Smooth muscle cell of the brain vasculature (primary cell): ENCODE measurements at places on chromosomes 11 and 22.

GRCh38 chr11:116890193-116890592 lies 52.8 kb upstream of the APOA1 start:
- no peak for DNase-seq

DNA sequence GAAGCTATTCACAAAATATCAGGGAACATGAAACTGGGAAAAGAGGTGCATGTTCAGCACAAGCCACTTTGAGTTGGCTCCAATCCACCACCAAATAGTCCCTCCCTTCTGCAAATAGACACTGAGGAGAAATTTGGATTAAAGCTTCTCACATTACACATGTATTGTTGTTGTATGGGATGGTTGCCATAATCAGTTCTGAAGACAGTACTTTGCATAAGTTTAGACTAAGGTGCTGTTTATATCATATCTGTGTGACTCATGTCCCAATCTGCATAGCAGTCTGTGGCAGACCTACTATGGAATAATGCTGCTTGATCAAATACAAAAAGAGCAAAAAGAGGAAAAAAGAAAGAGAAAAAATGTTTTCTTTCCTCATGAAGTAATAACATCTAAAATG lies 376.7 kb upstream of the DDI1 start:
- no peak for DNase-seq

DNA sequence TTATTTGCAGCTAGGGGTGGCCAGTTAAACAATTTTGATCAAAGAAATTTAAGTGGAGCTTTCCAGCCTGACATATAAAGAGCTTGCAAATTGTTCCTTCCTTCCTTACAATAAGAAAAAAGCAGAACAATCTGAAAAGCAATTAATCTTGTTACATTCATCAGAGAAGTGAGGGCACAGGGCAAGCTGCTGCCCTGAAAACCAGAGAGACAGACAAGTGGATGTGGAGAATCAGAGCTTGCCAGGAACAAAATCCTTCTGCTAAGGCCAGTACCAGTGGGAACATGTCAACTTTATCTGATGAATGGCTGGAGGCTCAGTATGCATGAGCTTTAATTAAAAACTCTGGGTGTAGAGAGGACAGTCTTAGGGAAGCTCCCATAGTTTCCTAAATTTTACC lies 8.8 kb downstream of the CCDC179 start:
- DNase-seq = no peak

- no peak for DNase-seq
Observed at GRCh38 chr22:37827056-37827455, 3.9 kb downstream of the GALR3 start.

- no peak for DNase-seq
Observed at GRCh38 chr11:2666401-2666741, 33.4 kb downstream of the KCNQ1OT1 start.

DNA sequence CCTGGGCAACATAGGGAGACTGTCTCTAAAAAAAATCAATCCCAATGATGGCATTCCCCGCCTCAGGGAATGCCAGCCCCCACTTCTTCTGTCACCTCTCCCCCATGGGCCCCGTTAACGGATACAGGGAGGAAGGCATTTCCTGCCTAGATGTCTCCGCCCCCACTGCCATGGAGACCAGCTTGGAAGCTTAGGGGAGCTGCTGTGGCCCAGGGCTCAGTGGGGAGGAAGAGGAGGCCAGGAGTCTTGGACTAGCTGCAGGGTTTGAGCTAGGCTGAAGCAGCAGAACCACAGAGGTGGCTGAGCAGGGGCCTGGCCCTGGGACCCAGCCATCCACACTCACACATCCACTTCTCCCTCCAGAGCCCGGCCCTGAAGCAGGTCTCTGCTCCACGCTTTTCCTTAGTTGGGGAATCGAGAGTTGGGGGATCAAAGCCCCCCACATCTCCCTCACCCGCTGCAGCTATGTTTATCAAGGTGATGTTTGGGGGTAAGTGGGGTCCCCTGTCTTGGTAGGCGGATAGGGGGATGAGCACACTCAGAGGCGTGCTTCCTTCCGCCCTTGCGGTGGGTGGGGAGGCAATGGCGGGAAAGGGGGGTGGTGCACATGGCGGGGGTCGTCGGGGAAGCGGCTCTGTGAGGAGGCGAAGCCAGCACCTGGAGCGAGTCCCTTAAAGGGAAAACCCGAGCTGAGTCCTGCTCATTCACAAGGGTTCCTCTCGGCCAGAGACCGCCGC lies at the start of gene C22orf15:
Gene C22orf15, plus strand, starts transcription at position 149 of the 737 bp plus-strand sequence. Its CDS starts 317 bp downstream, at position 466.
- DNase-seq = no peak

- no peak for DNase-seq
Observed at GRCh38 chr22:26127126-26127525, 42.1 kb upstream of the SEZ6L start.

DNA sequence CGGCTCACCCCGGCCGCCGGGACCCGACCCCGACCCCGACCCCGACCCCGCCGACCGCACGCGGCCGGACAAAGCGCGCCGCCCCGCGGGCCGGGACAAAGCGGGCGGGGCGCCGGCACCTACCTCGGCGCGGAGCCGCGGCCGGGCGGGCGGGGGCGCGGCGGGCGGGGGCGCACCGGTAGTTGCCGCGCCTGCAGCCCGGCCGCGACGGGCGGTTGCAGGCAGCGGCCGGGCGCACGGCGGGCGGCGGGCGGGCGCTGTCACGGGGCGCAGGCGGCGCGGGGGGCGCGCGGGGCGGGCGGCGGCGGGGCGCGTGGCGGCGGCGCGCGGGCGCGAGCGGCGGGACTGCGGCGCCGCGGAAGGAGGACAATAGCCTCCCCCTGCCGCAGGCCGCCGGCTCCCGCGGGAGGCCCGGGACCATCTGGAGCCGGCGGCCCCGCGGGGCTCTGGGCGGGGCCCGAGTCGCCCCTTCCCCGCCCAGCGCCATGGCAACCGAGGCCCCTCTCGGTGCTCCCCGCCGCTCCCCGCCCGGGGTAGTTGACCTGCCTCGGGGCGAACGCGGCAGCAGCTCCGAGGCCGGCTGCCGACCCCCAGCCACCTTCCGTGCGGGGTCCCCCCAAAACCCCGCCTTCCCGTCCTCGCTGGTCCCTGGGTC lies 851 bp downstream of the SPTBN2 start:
- DNase-seq = no peak

- DNase-seq = no peak
Observed at GRCh38 chr22:27431896-27432295, 369.7 kb downstream of the MN1 start.

DNA sequence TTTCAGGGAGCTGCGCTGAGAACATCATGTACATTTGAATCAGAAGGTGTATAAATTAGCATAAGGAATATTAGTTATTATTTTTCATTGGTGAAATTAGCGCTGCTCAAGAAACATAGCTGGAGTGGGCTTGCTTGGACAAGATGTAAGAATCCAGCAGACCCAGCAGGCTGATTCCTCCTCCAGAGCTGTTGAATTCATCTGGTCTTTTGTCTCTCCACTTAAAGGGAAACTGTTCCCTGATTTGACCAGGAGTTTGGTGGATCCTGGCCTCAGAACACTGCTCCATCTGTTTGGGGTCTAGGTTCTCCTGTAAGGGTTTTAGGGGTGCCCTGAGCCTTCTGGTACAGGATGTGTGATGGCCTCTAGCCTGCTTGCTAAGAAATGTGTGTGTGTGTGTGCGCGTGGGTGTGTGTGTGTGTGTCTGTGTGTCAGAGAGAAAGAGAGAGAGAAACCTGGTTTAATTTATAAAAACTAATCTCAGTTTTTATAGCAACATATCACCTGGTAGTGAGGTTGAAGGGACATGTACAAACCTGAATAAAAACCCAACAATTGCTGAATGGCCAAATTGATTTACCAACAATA lies 8.3 kb upstream of the SORL1 start:
- no peak for DNase-seq

- no peak for DNase-seq
Observed at GRCh38 chr11:15815246-15816195, 540.8 kb downstream of the SOX6 start.

GRCh38 chr11:113951537-113951936 lies 23.4 kb upstream of the HTR3A start:
- no peak for DNase-seq

GRCh38 chr11:108593214-108593922 lies at the start of gene EXPH5:
Gene EXPH5 (minus strand): TSS chr11:108593768. CDS start chr11:108593536, 232 bp downstream.
- DNase-seq = peak; percentile 12

DNA sequence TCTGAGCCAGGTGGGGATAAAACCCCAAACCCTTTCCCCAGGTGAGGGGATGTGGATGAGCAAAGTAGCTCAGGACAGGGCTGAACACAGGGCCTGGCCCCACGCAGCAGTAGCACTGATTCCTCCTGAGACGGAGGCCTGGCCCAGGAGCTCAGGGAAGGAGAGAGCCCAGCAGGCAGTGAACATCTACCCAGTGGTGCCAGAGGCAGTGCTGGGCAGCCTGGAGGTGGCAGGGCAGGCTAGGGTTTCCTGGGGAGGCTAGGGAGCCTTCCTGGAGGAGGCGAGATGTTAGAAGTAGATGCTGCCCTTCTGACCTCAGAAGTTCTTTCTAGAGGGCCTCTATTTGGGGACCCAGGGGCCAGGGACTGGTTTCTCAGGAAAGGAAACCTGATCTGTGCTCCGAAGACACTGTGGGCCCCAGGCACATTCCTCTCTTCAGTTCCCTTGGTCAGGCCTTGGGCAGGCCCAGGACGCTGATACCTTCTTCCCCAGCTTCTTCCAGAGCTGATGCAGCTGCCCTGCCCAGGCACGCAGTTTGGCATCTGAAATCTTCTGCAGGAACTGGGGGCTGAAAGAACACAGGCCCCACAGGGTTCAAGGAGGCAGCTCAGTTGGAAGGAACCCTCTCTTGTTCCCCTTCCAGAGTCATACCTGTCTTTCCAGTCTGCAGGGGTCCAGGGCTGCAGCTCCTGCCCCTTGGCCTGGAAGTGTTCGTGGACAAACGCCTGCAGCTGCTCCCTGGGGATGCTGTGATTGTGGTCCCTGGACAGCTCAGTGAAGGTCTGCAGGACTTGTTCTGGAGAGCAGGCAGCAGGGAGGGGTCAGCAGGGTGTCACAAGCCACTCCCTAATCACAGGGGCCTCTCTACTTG lies 16.8 kb downstream of the TREH start:
- DNase-seq = no peak

- no peak for DNase-seq
Observed at GRCh38 chr11:62673196-62673525, 1.1 kb upstream of the LBHD1 start.

DNA sequence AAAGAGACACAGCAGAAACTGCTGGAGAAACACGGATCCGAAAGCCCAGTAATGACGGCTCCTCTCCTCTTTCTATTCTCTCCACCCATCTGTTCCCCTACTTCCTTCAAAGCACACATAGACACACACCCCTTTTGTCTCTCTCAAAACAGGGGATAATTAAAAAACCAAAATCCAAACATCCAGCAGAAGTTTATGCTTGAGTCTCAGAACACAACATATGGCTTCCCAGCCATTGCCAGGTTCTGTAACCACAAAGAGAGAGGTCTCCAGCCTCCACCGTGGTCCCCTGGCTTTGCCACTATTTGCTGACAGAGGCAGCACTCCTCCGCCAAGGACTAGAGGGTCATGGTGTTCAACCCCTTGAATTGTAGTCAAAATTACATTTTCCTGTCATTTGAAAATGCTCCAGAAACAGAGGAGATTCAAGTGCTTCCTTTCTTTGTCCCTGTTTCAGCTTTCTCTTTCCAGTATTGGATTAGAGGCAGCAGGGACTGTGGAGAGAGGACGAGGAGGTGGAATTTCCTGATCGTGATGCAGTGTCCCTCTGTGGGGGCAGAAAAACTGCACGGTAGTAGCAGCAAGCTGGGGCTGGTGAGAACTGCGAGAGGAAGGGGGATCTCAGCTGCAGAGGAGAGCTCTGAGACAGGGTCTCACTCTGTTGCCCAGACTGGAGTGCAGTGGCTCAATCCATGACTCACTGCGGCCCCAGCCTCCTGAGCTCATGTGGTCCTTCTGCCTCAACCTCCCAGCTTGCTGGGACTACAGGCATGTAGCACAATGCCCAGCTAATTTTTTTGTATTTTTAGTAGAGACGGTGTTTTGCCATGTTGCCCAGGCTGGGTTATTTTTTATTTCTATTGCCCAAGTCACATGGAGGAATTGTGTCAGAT lies 60.3 kb downstream of the UBASH3B start:
- DNase-seq = no peak

- no peak for DNase-seq
Observed at GRCh38 chr11:31844351-31844750, 33.2 kb upstream of the PAX6 start.
